ENCODE measurements at places on chromosomes 12 and 14.

DNA sequence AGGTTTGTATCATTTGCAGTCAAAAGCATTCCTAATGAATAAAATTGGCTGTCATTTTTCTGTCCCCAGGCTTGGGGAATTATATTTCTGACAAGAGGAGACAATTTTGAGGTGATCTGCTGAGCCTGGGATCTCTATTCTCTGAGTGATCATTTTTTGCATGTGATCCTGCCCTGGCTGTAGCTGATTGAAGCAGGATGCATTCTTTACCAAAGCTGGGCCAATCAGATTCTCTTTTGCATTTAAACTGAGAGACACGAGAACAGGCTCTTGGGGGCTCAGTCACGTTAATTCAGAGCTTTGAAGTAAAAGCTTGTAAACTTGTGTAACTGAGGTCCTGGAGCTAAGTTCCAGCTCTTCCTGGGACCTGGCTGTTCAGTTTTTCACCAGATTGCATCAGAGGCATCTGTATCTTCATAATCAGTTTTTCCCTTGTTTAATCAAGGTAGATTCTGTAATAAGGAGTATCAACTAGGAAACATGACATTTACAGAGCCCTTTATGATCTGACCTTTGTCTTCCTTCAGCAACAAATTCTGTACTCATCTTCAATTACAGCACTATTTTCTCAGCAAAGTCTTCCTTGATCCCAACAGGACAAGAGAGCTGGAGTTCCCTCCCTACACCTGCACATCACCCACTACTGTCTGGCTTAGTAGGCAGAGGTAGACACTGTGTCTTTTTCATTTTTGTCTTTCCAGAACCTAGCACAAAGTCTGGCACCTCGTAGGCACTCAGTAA is 35.0 kb upstream of the MANSC4 start:
- peak; percentile 4 for DNase-seq

- no peak for DNase-seq
These were observed 119.3 kb upstream of the OVCH1 start for GRCh38 chr12:29616664-29617406.

- DNase-seq = no peak
These were observed 56.5 kb upstream of the HIF1A start for GRCh38 chr14:61638595-61639387.

- DNase-seq = no peak
These were observed 305.3 kb downstream of the LRIG3 start for GRCh38 chr12:58615047-58615446.

GRCh38 chr12:130301559-130301958 is 36.1 kb upstream of the PIWIL1 start:
- no peak for DNase-seq

DNA sequence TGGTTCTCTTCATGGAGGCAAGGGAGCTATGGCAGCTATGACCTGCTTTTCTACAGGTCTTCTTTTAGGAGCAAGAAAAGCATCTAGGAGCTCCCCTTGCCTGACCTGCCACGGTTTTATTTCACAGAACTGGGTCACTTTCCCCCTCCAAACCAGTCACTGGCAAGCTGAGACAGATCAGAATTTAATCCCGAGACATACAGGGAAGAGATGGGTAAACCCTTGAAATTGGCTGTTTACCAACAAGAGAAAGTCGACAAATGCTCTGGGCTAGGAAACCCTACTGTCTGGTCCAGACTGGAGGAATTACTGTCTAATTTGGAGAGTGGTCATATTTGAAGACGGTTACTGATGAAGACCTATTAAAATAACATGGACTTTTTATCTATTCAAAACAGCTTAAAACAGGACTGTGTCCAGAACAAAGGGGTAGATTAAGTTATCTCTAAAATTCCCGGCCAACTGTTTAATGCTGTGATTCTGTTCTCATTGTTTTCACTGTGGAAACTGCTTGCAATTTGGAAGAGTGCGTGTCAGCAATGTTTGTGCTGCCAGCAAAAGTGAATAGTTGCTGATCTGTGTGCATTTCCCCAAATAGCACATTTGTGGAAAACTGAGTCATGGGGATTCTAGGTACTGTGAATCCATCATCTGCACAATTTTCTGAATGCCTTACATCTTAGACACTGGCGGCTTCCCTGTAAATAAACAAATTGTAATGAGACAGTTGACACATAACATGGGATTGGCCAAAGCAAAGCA is 73.4 kb upstream of the EEA1 start:
- peak; percentile 83 for DNase-seq

- peak; percentile 39 for DNase-seq
These were observed 29.1 kb upstream of the SOS2 start for GRCh38 chr14:50260511-50260910.

- no peak for DNase-seq
These were observed 62.6 kb upstream of the RESF1 start for GRCh38 chr12:31896514-31897039.

DNA sequence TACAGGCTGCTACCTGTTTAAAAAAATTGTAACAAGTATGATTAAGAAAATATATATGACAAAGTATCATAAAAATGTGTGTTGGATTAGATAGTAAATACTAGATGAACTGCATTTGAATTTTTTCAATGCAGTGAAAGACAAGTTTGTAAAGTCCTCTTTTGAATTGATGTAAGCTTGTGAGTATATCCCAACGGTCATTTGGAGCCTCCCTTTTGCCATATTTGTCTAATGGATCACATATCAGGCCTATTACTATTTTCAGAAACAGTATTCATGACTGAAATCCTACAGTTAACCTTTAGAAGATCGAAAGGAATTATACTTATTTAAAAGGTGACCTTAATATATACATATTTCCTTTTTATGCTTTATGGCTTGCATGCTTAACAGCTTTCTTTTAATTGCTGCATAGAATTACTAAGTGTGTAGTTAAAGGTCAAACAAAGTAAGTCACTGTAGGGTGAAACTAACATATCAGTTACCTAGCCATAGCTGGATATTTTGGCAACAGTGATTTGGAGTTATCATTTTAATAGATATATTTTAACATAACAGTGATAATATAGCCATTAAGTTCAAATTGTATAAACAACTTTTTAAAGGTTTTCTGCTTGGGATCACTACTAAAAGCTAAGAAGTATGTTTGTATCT is 53.6 kb downstream of the USP15 start:
- no peak for DNase-seq

- DNase-seq = no peak
These were observed 25.7 kb upstream of the TC2N start for GRCh38 chr14:91893007-91893406.

- no peak for DNase-seq
These were observed 49.9 kb downstream of the FOXN3 start for GRCh38 chr14:89366864-89367778.

GRCh38 chr14:61652526-61653262 is 42.6 kb upstream of the HIF1A start:
- no peak for DNase-seq

DNA sequence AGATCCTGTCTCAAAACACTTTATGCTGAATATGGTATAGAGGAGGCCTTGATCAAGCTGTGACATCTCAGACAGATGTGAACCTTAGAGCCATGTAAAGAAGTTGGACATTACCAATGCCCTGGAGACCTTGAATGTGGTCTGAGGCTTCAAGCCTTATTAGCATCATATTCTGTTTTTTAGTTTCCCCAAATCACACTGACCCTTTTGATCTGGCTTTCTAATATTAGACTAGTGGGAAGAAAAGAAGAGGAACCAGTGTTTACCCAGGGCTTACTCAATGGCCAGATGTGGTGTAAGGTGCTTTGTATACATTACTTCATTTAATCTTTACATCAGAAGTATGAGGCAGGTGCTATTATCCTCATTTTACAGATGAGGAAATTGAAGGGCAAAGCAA is 10.6 kb upstream of the TBPL2 start:
- no peak for DNase-seq

DNA sequence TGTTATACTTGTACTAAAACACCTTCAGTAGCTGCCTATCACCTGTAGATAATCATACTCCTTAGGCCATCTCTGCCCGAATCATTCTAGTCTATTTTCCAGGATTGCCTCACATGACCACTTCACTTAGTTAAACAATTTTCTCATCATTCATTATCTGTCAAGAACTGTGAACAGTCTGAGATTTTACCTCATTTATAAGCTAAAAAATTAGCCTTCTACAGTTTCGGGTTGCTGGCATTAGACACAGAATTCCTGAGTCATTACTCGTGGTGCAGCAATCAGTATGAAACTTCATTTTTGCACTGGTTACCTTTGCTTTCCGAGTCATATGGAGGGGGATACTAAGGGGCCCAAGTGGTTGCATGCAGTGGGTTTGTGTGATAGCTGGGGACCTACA is 57.6 kb upstream of the OTOGL start:
- DNase-seq = peak; percentile 35

DNA sequence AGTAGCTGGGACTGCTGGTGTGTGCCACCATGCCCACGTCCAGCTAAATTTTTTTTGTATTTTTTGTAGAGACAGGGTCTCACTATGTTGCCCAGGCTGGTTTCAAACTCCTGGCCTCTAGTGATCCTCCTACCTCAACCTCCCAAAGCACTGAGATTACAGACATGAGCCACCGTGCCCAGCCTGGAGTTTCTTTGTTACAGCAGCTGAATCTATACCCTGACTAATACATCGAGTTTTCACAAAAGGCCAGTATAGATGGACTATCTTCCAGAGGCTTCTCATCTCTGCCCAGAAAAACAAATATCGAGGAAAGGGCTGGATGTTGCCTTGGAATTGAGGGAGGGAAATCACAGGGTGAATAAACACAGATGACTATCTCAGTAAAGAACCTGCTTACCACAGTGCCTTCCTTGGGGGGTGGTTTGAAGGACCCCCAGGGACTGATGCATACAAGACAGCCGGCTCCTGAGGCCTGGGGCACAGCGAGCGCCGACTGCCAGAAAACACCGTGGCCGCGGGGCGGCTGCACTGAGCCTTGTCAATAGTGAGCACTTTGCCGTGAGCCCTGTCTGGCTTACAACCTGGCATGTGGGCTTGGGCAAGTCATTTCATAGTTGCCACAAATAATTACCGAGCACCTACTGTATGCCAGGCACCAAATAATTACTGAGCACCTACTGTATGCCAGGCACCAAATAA is 111.9 kb downstream of the SCARB1 start:
- no peak for DNase-seq

- no peak for DNase-seq
These were observed 82.8 kb downstream of the B4GALNT3 start for GRCh38 chr12:542395-543113.

GRCh38 chr12:103053089-103053488 is 95.6 kb downstream of the ASCL1 start:
- no peak for DNase-seq

DNA sequence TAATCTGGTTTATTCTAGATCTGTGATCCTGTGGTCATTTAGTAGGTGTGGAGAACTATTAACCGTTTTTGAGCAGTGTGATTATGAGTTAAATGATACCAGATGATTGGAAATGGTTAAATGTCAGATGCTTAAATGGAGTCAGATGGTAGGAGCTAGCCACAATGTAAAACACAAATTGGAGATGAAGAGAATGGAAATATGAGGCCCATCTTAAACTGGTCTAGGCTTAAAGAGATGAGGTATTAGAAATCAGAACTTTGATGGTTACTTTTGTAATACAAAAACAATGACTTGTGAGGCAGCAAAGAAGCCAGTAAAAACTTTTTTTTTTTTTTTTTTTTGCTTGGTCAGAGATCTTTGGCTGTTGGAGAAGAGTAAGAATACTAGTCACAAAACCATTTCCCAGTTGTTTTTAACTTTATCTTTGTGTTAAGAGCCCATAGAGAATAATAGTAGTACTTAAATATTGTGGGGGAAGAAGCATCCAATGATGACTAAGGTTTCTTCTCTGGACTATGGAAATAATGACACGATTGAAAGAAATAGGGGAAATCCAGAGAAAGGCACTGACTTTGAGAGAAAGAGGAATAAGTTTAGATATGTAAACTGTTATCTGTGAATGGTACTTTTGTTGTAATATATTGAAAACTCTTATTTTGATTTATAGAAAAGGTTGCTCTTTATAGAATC is 95.9 kb downstream of the WNK1 start:
- no peak for DNase-seq
